ENCODE measurements at places on chromosomes 2 and 18. TPM values are rescaled to one million over a fixed set of nuclear protein-coding genes. Genes with fewer than 3 reads are reported as not detected.

SULT1C4 gene
- total RNA-seq = 11.3 TPM

IL1B gene
- total RNA-seq = not detected

SH3RF3 gene
- total RNA-seq = 0.28 TPM

CCDC74B gene
- total RNA-seq = 13.8 TPM

LRRC30 gene
- total RNA-seq = not detected

GRCh38 chr2:118348380-118349034 lies 260.2 kb downstream of the INSIG2 start:
- no peak for DNase-seq

- DNase-seq = no peak
Observed at GRCh38 chr2:17615728-17616351, 75.3 kb downstream of the VSNL1 start.

DNA sequence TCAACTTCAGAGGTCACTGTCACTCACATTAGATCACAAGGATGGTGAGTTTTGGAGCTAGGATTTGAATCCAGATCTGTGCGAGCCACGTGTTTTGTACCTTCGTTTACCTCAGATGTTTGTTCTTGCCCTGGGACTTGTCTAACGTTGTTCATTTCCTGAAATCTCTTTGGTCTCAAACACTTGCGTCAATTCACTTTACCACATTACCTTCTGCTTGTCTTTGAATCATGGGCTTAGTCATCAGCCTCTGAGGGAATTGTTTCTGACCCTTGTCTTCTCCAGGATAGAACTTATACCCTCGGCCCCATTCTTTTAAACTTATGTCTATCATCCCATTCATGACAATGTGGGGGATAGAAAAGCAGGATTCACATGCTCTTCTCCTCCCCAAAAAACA lies 282.7 kb downstream of the DCDC2C start:
- DNase-seq = no peak

- DNase-seq = no peak
Observed at GRCh38 chr18:75324686-75325257, 102.7 kb downstream of the SMIM21 start.
